ENCODE measurements at places on chromosomes 11 and 22.
A peak's percentile ranks its signal among the peaks of the same experiment; 100 is the strongest.

DNA sequence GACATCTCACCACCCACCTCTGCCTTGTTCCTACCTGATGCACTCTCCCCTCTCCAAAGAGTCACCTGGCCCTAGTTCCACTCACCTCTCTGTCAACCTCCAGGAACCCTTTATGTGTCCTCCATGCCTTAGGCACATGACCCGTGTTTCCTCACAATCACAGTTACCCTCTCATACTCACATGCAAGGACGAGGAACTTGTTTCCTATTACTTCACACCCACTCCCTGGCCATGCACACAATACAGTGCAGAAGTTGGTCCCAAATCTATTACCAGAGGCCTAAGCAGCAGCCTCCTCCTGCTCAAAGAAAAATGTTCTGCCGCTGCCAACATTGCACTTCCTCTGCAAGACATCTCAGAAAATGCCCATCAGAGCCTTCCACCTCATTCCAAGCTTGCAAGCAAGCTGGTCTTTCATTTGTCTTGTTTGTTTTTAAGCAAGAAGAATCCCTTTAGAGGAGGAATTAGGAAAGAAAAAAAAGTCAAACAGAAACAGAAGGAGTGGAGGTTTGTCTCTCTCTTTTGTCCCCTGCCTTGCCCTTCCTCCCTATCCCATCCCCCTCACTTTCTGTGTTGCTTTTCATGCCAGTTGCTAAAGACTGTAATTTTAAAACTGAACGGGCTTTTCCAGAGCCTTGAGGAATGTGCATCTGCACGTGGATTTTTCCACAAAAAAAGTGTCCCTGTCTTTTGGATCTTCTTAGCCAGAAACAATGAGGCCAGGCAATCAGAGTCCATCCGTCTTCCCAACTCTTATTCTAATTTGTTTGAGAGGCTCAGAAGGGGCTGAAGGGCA, 63.4 kb downstream of the KCNJ1 start:
- peak; percentile 64 for DNase-seq

DNA sequence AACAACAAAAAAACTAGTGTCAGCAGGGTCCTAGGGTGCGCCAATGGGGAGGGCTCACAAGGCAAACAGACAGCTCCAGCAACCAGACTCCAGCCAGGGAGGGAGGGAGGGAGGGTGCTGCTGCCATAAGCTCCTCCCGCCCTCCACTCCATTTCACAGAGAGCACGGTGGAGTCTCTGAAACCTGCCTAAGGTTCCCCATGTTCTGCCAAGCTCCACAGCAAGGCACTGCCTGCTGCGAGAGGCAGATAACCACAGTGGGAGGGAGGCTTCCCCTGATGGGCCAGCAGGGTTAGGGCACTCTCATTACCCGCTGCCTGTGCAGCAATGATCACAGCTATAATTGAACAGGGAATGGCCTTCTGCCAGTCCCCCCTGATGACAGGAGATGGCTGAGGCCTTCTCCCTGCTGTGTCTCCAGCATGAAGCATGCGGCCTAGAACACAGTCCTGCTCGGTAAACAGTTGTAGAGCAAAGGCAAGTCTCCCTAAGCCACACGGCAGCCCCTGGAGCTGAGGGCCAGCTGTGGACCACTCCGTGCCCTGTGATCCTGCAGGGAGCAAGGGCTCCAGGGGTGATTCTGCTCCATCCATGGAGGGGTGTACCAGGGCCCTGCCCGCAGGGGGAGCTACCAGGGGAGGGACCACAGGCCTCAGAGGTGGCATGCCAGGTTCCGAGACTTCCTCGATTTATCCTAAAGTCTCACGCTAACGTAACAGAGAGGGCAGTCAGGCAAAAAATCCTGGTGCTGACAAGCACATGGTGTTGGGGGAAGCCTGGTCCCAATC, 42.9 kb downstream of the PC start:
- no peak for DNase-seq

GRCh38 chr22:25362215-25362882, 142.9 kb downstream of the CRYBB2 start:
- peak; percentile 32 for DNase-seq

DNA sequence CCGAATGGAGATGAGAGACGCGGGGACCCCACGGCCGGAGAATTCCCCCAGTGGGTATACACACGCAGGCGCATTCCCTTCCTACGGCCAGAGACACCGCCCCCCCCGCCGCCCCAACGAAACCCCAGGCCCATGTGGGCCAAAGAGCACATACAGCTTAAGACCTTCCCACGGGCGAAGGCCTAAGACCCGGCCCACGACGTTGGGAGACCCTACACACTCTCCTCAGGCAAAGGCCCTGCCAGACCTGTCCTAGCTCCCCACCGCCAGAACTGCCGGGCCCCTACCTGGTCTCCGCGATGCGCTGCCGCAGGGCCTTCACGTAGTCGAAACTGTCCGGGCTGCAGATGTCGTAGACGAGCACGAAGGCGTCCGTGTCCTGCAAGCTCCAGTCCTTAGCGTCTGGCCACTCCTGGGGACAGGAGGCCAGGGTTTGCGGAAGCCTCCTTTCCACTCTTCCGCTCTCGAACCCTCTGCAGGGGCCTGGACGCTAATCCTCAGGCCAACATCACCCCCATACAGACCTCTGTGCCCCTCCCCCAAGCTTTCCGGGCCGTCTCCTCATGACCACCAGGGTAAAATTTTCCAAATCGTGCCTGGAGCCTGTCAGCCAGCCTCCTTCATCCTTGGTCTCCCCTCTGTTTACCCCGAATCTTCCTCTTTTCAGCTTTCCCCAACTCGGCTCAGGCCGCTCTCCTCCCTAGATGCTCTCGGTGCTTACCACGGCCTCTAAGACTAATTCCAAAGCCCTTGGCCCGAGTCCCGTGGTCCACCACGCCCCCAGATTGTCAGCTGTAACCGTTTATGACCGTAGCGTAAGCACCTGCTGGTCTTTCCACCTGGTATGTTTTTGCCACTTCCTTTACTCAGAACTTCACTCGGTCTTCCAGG, 1.7 kb downstream of the RASL10A start:
- DNase-seq, result no peak

Data from umbilical cord (tissue), 2 donors.